ENCODE measurements at places on chromosomes 5 and 9. TPM values are rescaled to one million over a fixed set of nuclear protein-coding genes. Genes with fewer than 3 reads are reported as not detected.

FCN2 gene
- total RNA-seq, result not detected

BHMT gene
- total RNA-seq, result not detected

FLT4 gene
- 0.32 TPM for total RNA-seq

PCDHAC2 gene
- total RNA-seq, result not detected

SLC22A4 gene
- total RNA-seq, result 0.25 TPM

SPRY4 gene
- 0.90 TPM for total RNA-seq

STK32A gene
- total RNA-seq, result not detected

KLF4 gene
- total RNA-seq, result 0.32 TPM

SH3RF2 gene
- total RNA-seq, result 0.34 TPM

ARPC5L gene
- 81.1 TPM for total RNA-seq

TPPP gene
- total RNA-seq, result not detected

RGS7BP gene
- total RNA-seq, result not detected

SYNPO gene
- not detected for total RNA-seq
